NCI-H2029 treated with DMSO at 0.1 percent for 48 hours (cell line): ENCODE measurements at places on chromosomes 3 and 15.
A peak's percentile ranks its signal among the peaks of the same experiment; 100 is the strongest.

DNA sequence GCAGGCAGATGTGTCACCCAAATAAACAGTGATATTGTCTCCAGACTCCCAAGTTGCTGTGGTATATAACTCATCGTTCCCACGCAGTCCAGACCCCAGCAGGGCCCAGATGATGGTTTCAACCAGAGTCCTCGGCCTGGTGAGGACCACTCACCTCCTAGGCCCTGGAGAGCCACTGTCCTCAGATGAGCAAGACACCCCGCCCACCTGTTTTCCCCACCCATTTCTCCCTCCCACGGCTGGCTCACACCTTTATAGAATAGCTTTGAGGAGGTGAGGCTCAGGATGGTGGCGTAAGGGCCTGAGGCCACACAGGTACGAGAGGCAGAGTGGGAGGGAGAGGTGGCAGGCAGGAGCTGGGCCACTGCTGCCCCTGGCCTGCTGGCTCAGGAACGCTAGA is 7.5 kb downstream of the MESP1 start:
- DNase-seq, result no peak

- no peak for DNase-seq
Observed at GRCh38 chr3:124823206-124823605, 64.0 kb downstream of the ITGB5 start.

GRCh38 chr3:153783106-153783505 is 338.1 kb upstream of the ARHGEF26 start:
- DNase-seq, result no peak

DNA sequence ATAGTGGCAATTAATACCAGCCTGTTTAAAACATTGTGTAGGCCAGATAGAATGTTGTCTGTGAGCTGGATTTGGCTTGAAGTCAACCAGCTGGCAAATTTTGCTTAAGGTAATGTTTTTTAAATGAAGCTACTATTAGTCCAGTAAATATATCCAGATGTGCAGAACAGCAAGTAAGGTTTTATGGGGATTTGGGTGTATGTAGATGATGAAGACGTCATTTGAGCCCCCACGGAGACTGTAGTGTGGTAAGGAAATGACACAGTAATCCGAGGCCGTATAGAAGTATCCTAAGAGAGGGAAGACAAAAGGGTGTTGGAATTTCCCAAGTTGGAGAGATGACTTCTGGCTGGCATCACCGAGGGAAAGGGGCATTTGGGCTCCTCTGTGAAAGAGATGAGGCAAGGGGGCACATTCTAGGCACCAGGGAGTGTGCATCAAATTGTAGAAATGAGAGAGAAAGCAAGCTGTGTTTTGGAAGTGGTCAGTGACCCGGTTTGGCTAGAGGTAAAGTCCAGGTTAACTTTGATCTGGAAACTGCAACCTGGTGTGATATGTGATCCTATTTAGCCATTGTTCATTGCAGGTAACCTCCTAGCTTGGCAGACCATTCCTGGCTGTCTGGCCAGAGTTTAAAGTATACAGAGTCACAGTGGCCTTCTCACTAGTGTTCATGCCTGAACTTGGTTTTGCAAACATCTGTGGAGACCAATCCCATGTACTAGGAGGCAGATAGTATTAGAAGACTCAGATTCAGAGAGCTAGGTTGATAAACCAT is 104.2 kb downstream of the ITPR1 start:
- no peak for DNase-seq

- no peak for DNase-seq
Observed at GRCh38 chr3:194283221-194284006, 67.7 kb downstream of the CPN2 start.

- peak; percentile 51 for DNase-seq
Observed at GRCh38 chr15:48861813-48862431, 16.0 kb upstream of the EID1 start.

GRCh38 chr3:48478626-48479555 is 25.1 kb downstream of the SHISA5 start:
- no peak for DNase-seq

DNA sequence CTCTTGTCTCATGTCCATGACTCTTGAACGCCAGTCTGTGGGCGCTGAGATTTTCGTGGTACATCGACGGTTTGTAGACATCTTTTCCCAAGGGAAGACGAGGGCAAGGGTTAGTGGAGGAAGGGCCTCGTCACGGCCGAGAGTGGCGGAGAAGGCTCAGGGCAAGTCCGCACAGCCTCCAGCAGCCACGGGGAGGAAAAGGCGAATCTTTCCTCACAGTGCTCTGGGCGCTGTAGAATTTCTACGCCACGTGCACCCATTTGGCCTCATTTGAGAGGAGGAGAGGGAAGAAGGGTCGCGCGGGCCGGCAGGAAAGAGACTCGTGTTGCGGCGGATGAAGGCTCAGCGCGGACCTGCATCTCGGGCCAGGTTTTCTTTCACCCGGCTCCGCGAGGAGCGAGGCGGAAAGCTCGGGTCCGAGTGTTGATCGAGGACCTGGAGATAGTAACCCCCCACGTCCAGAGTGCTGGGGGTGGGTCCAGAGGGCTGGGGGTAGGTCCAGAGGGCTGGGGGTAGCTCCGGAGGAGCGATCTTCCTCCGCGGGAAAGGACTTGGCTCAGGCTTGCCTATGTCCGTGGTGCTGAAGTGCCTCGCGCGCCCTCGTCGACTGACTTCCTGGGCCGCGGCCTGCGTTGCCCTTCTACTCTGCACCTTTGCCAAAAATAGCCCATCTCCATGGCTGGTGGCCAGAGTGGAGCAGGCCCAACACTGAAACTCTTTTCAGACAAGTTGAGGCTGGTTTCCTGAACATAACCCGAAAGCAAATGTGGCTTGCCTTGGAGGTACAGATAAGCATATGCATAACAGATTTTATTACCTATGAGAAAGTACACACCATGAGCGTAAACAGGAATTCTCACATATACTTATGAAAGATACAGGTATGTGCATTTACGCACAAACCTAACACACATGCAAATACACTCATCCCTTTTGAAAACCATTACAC is 1.1 kb downstream of the SLC35G2 start:
- peak; percentile 51 for DNase-seq

- DNase-seq, result no peak
Observed at GRCh38 chr3:101200461-101200860, 119.9 kb downstream of the IMPG2 start.

DNA sequence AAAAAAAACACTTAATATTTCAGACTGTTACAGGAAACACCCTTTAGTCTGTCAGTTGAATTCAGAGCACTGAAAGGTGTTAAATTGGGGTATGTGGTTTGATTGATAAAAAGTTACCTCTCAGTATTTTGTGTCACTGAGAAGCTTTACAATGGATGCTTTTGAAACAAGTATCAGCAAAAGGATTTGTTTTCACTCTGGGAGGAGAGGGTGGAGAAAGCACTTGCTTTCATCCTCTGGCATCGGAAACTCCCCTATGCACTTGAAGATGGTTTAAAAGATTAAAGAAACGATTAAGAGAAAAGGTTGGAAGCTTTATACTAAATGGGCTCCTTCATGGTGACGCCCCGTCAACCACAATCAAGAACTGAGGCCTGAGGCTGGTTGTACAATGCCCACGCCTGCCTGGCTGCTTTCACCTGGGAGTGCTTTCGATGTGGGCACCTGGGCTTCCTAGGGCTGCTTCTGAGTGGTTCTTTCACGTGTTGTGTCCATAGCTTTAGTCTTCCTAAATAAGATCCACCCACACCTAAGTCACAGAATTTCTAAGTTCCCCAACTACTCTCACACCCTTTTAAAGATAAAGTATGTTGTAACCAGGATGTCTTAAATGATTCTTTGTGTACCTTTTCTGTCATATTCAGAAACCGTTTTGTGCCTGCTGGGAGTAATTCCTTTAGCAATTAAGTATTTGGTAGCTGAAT is 17.9 kb downstream of the TMEM43 start:
- DNase-seq, result no peak

- DNase-seq, result no peak
Observed at GRCh38 chr15:48145923-48146322, 25.1 kb downstream of the SLC24A5 start.

DNA sequence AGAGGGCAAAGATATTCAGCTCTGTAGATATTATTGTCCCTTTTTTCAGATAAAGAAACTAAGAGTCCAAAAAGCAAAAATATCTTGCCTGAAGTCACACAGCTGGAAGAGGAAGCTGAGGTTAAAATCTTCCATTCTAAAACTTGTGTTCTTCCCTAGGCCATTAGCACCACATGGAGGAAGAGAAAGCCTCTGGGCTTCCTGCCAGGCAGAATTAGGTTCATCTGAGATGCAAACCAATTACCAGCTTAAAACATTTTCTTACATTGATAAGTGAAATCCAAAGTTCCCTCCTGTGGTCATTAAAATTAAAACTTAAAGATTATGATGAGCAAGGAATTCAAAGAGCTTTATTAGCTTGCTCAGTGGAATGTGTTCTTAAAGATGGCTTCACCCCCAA is 235.3 kb upstream of the SETMAR start:
- no peak for DNase-seq

DNA sequence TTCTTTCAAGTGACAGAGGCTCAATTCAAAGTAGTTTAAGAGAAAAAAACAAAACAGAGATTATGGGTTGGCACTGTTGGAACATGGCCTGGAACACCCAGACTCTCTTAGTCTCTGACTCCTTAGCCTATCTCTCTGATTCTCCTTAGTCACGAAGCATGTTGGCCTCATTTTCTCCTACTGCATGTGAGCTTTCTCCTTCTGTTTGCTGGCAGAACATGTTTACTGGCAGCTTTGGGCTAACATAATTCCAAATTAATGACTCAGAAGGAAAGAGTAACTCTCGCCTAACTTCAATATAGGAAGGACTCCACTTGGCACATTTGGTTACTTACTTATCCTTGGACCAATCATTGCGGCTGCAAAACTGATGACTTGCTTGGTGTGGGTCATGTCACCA is 21.7 kb upstream of the CCDC39 start:
- no peak for DNase-seq

- DNase-seq, result no peak
Observed at GRCh38 chr3:118075873-118076272, 958.8 kb downstream of the IGSF11 start.

DNA sequence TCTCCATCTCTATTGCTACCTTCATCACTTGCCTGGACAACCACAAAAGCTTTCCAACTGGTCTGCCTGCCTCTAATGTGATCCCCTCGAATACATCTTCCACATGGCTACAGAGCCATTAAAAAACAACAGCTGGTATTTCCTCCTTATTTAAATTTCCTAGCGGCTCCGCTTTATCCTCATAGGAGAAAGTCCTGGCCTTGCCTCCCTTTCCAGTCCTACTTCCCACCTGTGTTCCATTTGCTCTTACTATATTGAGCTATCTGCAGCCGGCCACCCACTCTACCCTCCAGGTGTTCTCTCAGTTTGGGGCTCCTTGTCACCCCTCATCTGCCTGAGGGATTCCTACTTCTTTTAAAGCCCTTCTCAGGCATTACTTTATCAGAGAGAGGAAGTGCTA is 49.7 kb upstream of the TSPAN3 start:
- DNase-seq, result no peak

DNA sequence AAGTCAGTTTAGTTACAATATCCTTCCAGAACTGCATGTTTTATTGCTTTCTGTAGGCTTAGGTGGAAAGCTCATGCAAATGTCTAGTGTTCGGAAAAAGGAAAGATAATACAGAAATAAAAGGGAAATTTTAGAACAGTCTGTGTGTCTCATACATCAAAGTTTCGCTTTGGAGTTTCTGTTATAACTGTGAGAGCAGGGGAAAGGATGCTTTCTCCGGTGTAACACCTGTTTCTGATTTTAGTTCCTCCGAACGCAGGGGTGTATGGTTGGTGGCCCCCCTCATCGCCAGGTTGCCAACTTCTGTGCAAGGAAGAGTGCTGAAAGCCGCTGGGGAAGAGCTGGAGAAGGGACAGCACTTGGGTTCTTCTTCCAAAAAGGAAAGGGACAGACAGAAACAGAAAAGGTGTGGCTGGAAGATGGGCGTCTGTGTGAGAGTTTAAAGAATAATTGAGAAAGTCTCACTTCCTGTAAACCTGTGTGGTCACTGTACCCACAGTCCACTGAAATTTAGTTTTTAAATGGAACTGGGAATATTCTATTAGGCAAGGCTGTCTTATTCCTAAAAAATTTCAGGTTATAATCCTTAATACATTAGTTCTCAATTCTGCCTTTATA is 6.7 kb downstream of the P2RY12 start:
- no peak for DNase-seq

GRCh38 chr15:70062321-70062956 is 35.3 kb downstream of the TLE3 start:
- DNase-seq, result peak; percentile 57

GRCh38 chr3:29760226-29760685 is 479.4 kb downstream of the RBMS3 start:
- no peak for DNase-seq

- no peak for DNase-seq
Observed at GRCh38 chr3:1082108-1082507, 10.7 kb upstream of the CNTN6 start.

DNA sequence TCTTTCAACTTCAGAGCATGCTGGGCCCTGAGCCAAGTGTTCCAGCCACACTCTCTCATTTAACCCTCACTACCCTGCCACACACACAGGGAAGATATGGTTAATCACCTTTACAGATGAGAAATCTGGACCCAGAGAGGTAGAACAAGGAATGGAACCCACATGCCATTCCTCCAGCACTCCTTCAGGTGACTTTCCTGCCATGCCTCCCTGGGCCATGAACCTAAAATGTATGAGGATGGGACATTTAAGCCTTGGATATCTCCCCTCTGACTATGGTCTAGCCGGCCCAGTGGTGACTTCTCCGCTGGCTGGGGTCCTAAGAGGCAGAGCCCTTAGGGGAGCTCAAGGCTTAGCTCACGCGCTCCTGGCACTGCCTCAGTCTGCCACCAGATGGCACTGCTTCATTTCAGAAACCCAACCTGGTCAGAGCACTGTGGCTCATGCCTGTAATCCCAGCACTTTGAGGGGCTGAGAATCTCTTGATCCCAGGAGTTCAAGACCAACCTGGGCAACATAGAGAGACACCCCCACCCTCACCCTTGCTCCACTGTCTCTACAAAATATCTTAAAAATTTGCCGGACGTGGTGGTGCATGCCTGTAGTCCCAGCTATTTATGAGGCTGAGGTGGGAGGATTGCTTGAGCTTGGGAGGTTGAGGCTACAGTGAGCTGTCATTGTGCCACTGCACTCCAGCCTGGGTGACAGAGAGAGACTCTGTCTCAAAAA is 2.2 kb upstream of the DCAF1 start:
- DNase-seq, result no peak

GRCh38 chr3:116064646-116065045 is 380.6 kb downstream of the LSAMP start:
- DNase-seq, result no peak

DNA sequence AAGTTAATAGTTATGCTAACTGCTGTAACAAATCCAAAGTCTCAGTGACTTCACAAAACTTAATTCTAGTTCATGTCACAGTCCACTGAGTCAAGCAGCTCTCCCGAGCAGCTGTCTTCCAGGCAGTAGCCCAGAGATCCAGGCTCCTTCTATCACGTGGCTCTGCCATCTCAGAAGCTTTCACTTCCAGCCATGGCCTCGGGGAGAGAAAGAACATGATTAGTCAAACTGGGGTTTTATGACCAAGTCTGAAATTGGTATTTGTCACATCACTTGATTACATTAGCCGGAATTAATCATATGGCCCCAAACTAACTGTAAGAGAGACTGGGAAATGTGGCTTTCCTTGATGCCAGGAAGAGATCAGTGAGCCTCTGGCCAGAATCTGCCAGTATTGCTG is 70.2 kb upstream of the DGKG start:
- DNase-seq, result no peak
